ENCODE measurements at places on chromosomes 12 and 14. TPM values are rescaled to one million over a fixed set of nuclear protein-coding genes. Genes with fewer than 3 reads are reported as not detected.

DNA sequence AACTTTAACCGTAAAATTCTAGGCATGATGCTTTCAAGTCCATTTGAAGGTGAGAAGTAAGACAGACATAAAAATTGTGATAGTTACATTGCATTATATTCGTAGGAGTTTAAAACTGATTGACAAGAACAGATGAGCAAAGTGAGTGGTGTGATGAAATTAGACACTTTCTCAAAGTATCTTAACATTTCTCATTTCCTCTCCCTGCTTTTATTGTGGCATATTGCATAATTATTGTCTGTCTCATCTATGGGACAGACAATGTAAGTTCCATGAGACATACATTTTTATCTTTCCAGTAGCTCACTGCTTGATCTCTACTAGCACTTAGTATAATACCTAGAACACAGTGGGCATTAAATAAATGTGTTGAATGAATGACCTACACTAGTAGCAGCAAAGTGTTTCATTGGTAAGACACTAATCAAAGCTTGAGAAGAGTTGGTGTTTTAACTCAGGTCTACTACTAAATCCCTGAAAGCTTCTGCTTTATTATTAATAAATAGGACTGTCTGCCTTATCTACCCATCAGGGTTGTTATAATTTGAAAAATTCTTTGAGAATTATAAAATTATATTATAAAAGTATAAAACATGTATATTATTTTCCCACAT is 19.0 kb downstream of the A2M start:
- H3K4me1 ChIP-seq = no peaks in the 10 kb centered on the region
- no peaks in the 10 kb centered on the region for H3K27me3 ChIP-seq
- DNase-seq = no peak
- no peak overlapping the region for H3K4me3 ChIP-seq
- H3K36me3 ChIP-seq = no peaks in the 10 kb centered on the region
- no peak overlapping the region for H3K27ac ChIP-seq

GRCh38 chr12:52828591-52829021 is 5.5 kb downstream of the KRT79 start:
- no peak overlapping the region for H3K27ac ChIP-seq
- no peaks in the 10 kb centered on the region for H3K36me3 ChIP-seq
- no peaks in the 10 kb centered on the region for H3K27me3 ChIP-seq
- H3K4me3 ChIP-seq = no peak overlapping the region
- no peak for DNase-seq

GRCh38 chr12:51534216-51535074 is 56.6 kb upstream of the SCN8A start:
- no peaks in the 10 kb centered on the region for H3K27me3 ChIP-seq
- no peak overlapping the region for H3K4me3 ChIP-seq
- no peaks in the 10 kb centered on the region for H3K36me3 ChIP-seq
- no peak overlapping the region for H3K27ac ChIP-seq
- no peaks in the 10 kb centered on the region for H3K4me1 ChIP-seq

- no peaks in the 10 kb centered on the region for H3K4me1 ChIP-seq
- H3K36me3 ChIP-seq = no peaks in the 10 kb centered on the region
- no peaks in the 10 kb centered on the region for H3K27me3 ChIP-seq
- no peak for DNase-seq
- H3K4me3 ChIP-seq = no peak overlapping the region
Observed at GRCh38 chr14:73797543-73798265, 53.9 kb upstream of the PTGR2 start.

GRCh38 chr12:28378736-28379135 is 188.5 kb downstream of the CCDC91 start:
- H3K4me3 ChIP-seq = no peak overlapping the region
- H3K27me3 ChIP-seq = no peaks in the 10 kb centered on the region
- DNase-seq = no peak
- no peaks in the 10 kb centered on the region for H3K36me3 ChIP-seq

- no peak for DNase-seq
- no peaks in the 10 kb centered on the region for H3K36me3 ChIP-seq
- H3K4me3 ChIP-seq = no peak overlapping the region
Observed at GRCh38 chr14:104392001-104392395, 187.6 kb upstream of the C14orf180 start.

GRCh38 chr14:30757082-30757481 is 117.3 kb upstream of the COCH start:
- no peak overlapping the region for H3K4me3 ChIP-seq
- H3K27ac ChIP-seq = no peak overlapping the region
- DNase-seq = no peak
- no peaks in the 10 kb centered on the region for H3K36me3 ChIP-seq
- H3K4me1 ChIP-seq = no peaks in the 10 kb centered on the region

GRCh38 chr12:124025661-124026060 is 52.6 kb downstream of the ZNF664 start:
- no peaks in the 10 kb centered on the region for H3K36me3 ChIP-seq
- no peak overlapping the region for H3K4me3 ChIP-seq
- H3K27me3 ChIP-seq = no peaks in the 10 kb centered on the region

- no peak for DNase-seq
- H3K27me3 ChIP-seq = no peaks in the 10 kb centered on the region
- H3K27ac ChIP-seq = no peak overlapping the region
- peaks cover 8% of the 10 kb centered on the region for H3K4me1 ChIP-seq
- no peaks in the 10 kb centered on the region for H3K36me3 ChIP-seq
- no peak overlapping the region for H3K4me3 ChIP-seq
Observed at GRCh38 chr14:99122521-99123125, 149.4 kb downstream of the BCL11B start.

- H3K36me3 ChIP-seq = no peaks in the 10 kb centered on the region
- no peak overlapping the region for H3K4me3 ChIP-seq
- H3K4me1 ChIP-seq = peaks cover 39% of the 10 kb centered on the region
- peak overlapping the region; percentile 71 for H3K27ac ChIP-seq
Observed at GRCh38 chr12:29102741-29103140, 46.3 kb upstream of the FAR2 start.

DNA sequence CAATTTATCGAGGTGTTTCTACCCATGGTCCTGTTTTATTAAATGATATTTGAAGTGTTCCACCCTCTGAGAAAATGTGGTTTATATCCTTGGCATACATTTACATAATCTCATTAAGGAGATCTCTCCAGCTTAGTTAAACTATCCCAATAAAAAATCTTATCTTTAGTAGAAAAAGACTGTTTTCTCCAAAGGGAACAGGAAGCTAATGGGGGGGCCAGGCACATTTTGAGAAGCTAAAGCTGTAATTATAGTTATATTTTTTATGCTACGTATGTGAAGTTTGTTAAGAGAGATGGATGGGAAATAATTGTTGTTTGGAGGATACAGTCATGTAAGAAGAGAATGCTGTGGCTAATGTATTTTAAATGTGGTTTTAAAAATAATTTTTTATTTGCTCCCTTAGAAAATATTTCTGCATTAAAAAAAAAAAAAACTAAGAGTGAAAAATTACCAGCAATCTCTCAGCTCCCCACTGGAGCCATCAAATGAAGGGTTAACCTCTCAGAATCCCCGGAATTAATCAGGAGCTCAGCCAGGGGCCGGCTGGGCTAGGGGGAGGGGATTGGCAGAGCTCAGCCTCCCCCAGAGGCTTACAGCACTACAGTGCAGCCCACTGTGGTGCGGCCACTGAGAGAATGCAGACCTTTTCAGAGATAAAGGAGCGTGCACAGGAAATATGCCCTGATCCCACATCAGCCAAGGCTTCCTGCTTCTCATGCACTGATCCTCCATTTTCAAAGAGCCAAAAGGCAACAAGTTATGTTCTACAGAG is 185.8 kb downstream of the EGLN3 start:
- no peak for DNase-seq
- H3K27me3 ChIP-seq = no peaks in the 10 kb centered on the region
- H3K36me3 ChIP-seq = no peaks in the 10 kb centered on the region

DNA sequence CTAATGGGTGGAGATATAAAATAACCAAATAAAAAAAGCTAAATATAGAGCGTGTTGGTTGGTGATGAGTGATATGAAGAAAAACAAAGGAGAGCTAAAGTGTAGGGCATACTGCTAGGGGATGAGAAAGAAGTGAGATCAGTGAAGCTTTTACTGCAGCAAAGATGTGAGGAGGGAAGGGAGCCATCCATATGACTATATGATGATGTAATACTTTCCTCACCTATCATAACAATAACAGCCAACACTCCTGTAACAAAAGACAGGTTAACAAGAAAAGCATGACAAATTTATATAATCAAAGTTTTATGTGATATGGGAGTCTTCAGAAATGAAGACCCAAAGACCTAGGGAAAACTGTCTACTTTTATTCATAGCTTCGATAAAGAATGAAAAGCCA is 57.4 kb upstream of the LRFN5 start:
- H3K36me3 ChIP-seq = no peaks in the 10 kb centered on the region
- no peaks in the 10 kb centered on the region for H3K27me3 ChIP-seq
- no peak overlapping the region for H3K27ac ChIP-seq

DNA sequence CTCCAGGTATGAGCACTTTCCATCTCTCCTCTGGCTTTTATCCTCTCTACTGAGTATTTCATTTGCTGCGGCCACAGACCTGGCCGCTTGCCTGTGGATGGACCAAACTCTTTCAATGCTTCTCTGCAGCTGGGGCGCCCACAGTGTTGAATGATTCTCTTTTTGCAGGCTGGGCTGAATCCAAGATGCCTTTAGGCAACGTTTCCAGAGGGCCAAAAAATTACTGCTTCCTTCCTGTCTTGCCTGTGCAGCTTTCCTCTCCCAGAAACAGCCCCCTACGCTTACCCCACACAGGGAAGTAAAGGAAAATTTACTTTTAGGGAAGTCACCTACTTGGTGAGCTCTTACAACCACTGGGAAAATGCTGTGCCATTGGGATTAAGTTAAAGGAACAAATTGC is 55.6 kb upstream of the JDP2 start:
- no peak overlapping the region for H3K4me3 ChIP-seq
- peaks cover 4% of the 10 kb centered on the region for H3K27me3 ChIP-seq
- H3K4me1 ChIP-seq = no peaks in the 10 kb centered on the region
- H3K36me3 ChIP-seq = no peaks in the 10 kb centered on the region

DNA sequence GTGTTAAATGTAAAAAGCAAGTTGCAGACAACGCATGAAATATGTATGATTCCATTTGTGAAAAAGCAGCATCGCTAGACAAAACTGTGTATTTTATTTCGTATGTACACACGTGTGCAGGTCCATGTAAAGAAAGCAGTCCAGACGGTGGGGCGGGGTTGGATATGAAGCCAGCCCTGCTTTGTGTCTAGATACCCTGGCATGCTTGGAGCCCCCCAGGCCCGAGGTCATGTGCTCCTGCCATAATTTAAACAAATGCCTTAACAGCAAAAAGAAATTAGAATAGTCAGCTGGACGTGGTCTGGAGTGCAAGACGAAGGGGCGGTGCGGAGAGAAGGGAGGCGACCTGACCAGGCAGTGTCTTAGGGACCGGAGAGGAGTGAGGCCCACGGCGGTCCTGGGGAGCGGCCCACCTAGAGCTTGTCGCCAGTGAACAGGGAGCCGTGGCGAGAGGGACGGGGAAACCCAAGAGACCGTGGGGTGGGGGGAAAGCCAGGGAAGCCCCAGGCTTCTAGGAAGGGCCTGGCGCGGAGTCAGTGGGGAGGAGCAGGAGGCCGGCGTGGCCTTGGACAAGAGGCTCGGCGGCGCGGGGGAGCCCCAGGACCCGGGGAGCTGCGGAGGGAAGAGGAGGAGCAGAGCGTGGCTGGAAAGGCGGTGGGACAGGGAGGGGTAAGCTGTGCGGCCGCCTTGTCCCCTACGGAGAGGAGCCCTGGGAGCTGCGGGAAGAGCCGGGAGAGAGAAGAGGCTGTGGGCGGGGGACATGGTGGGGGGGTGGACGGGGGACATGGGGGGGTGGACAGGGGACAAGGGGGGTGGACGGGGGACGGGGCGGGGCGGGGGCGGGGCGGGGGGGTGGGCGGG is 118.5 kb upstream of the C14orf180 start:
- H3K27me3 ChIP-seq = peaks cover 11% of the 10 kb centered on the region
- no peaks in the 10 kb centered on the region for H3K4me1 ChIP-seq
- H3K36me3 ChIP-seq = no peaks in the 10 kb centered on the region
- H3K4me3 ChIP-seq = no peak overlapping the region

DNA sequence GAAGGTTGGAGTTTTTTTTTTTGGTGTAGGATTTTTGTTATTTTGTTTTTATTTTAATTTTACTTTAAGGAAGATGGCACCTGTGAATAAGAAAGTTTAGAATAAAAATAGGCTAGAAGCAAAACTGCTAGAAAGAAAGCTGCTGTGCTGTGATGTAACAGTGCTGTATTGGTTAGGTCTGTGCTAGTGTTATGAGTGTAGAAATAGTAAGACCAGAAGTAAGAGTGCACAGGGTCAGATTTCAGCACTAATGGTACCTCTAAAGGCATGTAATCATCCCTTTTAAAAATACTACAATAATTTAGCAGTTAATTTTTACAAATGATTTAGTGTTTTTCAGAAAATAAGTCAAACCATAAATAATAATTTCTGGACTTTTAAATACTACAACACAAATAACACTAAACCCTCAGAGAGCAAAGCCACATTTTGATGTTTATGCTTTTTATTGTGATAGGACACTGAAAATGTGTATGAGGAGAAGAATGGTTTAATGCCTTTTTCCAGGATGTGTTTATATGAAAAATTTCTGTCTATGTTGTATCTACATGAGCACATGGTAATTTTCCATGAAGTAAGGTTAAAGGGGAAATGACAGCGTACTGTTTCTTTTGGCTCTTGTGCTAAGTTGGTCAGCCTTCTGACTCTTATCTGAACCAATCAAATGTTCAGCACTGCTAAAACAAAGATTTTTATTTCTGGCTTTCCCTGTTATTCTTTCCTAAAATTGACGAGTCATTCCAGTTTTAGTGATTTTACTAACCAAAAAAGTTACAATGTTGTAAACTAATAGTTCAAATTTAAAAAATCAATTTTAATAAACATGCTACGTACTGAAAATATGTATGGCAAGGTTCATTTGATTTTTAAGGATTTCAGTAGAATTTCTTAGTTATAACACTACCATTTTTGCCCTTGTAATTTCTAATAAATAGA is 96.1 kb downstream of the PPHLN1 start:
- H3K36me3 ChIP-seq = no peaks in the 10 kb centered on the region
- no peak for DNase-seq
- H3K27ac ChIP-seq = no peak overlapping the region
- peaks cover 13% of the 10 kb centered on the region for H3K4me1 ChIP-seq

GRCh38 chr14:55354500-55354899 is 57.1 kb downstream of the ATG14 start:
- H3K4me3 ChIP-seq = no peak overlapping the region
- H3K27me3 ChIP-seq = no peaks in the 10 kb centered on the region
- peak overlapping the region; percentile 62 for H3K27ac ChIP-seq
- peaks cover 36% of the 10 kb centered on the region for H3K4me1 ChIP-seq

Gene CPNE6
- total RNA-seq = not detected

Gene MANSC1
- 0.35 TPM for total RNA-seq

Gene ASB2
- 29.7 TPM for total RNA-seq

Gene AKAP5
- total RNA-seq = 0.20 TPM

Gene MRPL42
- total RNA-seq = 40.1 TPM

Gene TCL1B
- total RNA-seq = not detected

Gene IL26
- not detected for total RNA-seq

Gene KLHL33
- total RNA-seq = 0.14 TPM

Gene BCL7A
- 3.0 TPM for total RNA-seq

Measured in CD4-positive, alpha-beta memory T cell (primary cell).